Fibroblast of villous mesenchyme (primary cell): ENCODE measurements at places on chromosomes 1 and 21. TPM values are rescaled to one million over a fixed set of nuclear protein-coding genes. Genes with fewer than 3 reads are reported as not detected.

The PODN gene
- total RNA-seq: 8.7 and 9.1 TPM in 2 replicates

The B3GALT2 gene
- 12.9 and 32.8 TPM in 2 replicates for total RNA-seq

The FCRL4 gene
- total RNA-seq: not detected in 2 replicates

The CRNN gene
- total RNA-seq: not detected in 2 replicates

The S100A10 gene
- total RNA-seq: 70.0 and 70.2 TPM in 2 replicates
